Esophagus squamous epithelium (tissue), 5 donors: ENCODE measurements at places on chromosomes 6 and 20.

GRCh38 chr6:39378960-39379425 lies 56.5 kb upstream of the KCNK16 start:
- no peaks in the 10 kb centered on the region for H3K4me1 ChIP-seq
- H3K4me3 ChIP-seq, result no peak overlapping the region
- H3K27ac ChIP-seq, result no peak overlapping the region
- no peaks in the 10 kb centered on the region for H3K36me3 ChIP-seq
- no peaks in the 10 kb centered on the region for H3K27me3 ChIP-seq
- no peak for DNase-seq

DNA sequence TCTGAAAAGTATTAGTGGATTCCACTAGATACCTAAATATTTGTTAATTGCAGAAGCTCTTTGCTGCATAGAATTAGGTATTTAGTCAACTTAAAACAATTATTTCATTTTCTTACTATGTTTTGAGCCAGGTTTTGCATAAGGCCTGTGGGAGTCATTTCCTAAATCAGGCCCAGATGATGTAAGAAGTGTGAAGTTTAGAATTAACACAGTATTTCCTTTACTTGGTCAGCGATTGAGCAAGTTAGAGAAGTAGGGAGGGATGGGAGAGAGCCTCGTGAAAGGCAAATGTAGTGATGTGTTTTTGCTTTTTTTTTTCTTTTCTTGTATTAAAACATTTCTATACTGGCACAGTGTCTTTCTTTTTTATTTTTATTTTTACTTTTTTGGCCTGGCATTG lies 711.1 kb downstream of the HDGFL1 start:
- H3K36me3 ChIP-seq, result no peaks in the 10 kb centered on the region
- DNase-seq, result no peak
- H3K27me3 ChIP-seq, result no peaks in the 10 kb centered on the region
- no peak overlapping the region for H3K4me3 ChIP-seq
- H3K27ac ChIP-seq, result no peak overlapping the region

- no peak overlapping the region for H3K4me3 ChIP-seq
- no peak for DNase-seq
- H3K27me3 ChIP-seq, result no peaks in the 10 kb centered on the region
- H3K27ac ChIP-seq, result no peak overlapping the region
These were observed 184.9 kb downstream of the COL12A1 start for GRCh38 chr6:75020971-75021370.

GRCh38 chr6:80550281-80550680 lies 443.8 kb downstream of the BCKDHB start:
- no peak overlapping the region for H3K4me3 ChIP-seq
- H3K27me3 ChIP-seq, result no peaks in the 10 kb centered on the region
- H3K36me3 ChIP-seq, result no peaks in the 10 kb centered on the region
- DNase-seq, result no peak
- H3K4me1 ChIP-seq, result peaks cover 9% of the 10 kb centered on the region
- no peak overlapping the region for H3K27ac ChIP-seq

DNA sequence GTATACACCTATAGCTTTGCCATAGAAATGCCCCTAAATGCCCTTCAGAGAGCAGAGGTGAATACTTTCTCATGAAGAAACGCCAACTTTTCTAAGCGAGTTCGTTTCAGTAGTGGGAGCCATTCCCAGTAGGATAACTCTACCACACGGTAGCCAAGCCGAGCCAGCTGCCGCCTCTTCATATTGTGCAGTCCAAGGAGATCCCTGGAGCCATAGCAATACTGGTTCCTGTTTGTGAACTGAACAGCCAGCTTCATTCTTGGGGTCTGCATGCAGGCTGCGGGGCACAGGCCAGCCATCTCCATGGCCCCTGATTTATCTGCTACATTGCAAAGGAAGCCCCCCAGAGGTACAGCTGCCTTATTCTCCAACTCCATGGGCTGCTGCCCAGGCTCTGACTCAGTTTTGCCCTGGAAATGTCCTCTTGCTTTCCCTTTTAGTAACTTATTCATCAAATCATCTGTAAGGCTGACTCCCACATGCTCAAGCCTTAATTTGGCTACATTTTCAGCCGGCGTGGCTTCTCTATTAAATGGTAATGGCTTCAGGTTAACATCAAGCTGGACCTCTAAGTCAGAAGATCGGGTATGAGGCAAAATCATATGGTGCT lies 12.8 kb downstream of the FASTKD5 start:
- no peaks in the 10 kb centered on the region for H3K27me3 ChIP-seq
- DNase-seq, result no peak
- H3K4me1 ChIP-seq, result peaks cover 19% of the 10 kb centered on the region
- no peaks in the 10 kb centered on the region for H3K36me3 ChIP-seq
- no peak overlapping the region for H3K27ac ChIP-seq

GRCh38 chr6:69238067-69238466 lies 558.7 kb downstream of the LMBRD1 start:
- no peaks in the 10 kb centered on the region for H3K36me3 ChIP-seq
- H3K4me1 ChIP-seq, result no peaks in the 10 kb centered on the region
- no peak overlapping the region for H3K4me3 ChIP-seq
- no peaks in the 10 kb centered on the region for H3K27me3 ChIP-seq

- no peak overlapping the region for H3K27ac ChIP-seq
- no peaks in the 10 kb centered on the region for H3K36me3 ChIP-seq
- H3K4me1 ChIP-seq, result no peaks in the 10 kb centered on the region
- no peak for DNase-seq
- no peak overlapping the region for H3K4me3 ChIP-seq
- no peaks in the 10 kb centered on the region for H3K27me3 ChIP-seq
These were observed 124.5 kb downstream of the TAF4 start for GRCh38 chr20:61940976-61941720.

GRCh38 chr6:35079311-35080000 lies 61.7 kb downstream of the TCP11 start:
- peaks cover 15% of the 10 kb centered on the region for H3K4me1 ChIP-seq
- no peak for DNase-seq
- no peaks in the 10 kb centered on the region for H3K27me3 ChIP-seq
- H3K27ac ChIP-seq, result no peak overlapping the region
- H3K36me3 ChIP-seq, result peaks cover 35% of the 10 kb centered on the region
- no peak overlapping the region for H3K4me3 ChIP-seq

GRCh38 chr6:130760006-130760405 lies 67.2 kb upstream of the SMLR1 start:
- no peak overlapping the region for H3K4me3 ChIP-seq
- H3K4me1 ChIP-seq, result no peaks in the 10 kb centered on the region
- no peak overlapping the region for H3K27ac ChIP-seq

- no peak overlapping the region for H3K4me3 ChIP-seq
- no peaks in the 10 kb centered on the region for H3K27me3 ChIP-seq
- H3K4me1 ChIP-seq, result no peaks in the 10 kb centered on the region
- H3K27ac ChIP-seq, result no peak overlapping the region
- H3K36me3 ChIP-seq, result no peaks in the 10 kb centered on the region
- no peak for DNase-seq
These were observed 99.3 kb downstream of the SOBP start for GRCh38 chr6:107589199-107589598.

- H3K27me3 ChIP-seq, result no peaks in the 10 kb centered on the region
- H3K4me1 ChIP-seq, result no peaks in the 10 kb centered on the region
- no peaks in the 10 kb centered on the region for H3K36me3 ChIP-seq
- H3K27ac ChIP-seq, result no peak overlapping the region
- no peak overlapping the region for H3K4me3 ChIP-seq
- no peak for DNase-seq
These were observed 33.0 kb downstream of the FRMD1 start for GRCh38 chr6:168045706-168046620.

DNA sequence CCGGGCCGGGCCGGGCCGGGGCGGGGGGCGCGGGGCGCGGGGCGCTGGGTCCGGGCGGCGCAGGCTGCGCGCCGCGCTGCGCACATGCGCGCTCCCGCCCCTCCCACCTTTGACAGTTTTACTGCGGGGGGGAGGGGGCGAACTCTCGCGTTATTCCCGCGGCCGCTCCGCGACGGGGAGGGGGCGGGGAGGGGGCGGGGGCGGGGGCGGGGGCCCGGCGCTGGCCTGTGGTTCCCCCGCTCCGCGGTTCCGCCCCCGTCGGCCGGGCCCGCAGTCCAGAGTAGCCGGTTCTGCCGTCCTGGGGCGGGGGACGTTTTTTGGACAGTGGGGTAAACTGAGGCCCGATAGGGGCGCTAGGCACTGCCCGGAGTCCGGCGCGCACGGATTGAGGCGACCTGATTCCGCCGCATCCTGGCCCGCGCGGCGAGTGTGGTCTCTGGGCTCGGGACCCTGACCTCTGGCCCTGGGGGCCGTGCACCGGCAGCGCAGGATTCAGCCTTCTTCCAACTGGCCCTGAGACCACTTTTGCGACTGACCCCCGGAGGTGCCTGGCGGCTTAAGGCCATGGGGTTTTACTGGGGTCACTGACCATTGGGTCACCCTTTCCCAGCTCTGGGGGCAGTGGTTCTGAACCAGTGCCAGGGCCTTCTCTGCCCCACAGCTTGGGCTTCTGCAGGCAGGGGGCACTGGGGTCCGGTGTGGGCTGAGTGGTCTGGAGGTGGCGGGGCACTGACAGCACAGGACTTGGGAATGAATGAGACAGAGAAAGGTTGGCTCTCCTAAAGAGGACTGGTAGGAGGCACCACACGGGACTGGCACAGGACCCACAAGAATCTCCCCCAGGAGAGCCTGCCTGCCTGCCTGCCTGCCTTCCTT lies at the start of gene ZNF512B:
TSS of gene ZNF512B (minus strand) at position 93 of the 876 bp plus-strand sequence. CDS start 1,980 bp downstream, outside the sequence.
- H3K27ac ChIP-seq, result peak within 1 kb of the TSS; percentile 82
- no peak for DNase-seq
- H3K36me3 ChIP-seq, result peaks cover 28% of the 10 kb centered on the region
- H3K27me3 ChIP-seq, result no peaks in the 10 kb centered on the region
- peaks cover 23% of the 10 kb centered on the region for H3K4me1 ChIP-seq
- peak within 1 kb of the TSS; percentile 55 for H3K4me3 ChIP-seq

DNA sequence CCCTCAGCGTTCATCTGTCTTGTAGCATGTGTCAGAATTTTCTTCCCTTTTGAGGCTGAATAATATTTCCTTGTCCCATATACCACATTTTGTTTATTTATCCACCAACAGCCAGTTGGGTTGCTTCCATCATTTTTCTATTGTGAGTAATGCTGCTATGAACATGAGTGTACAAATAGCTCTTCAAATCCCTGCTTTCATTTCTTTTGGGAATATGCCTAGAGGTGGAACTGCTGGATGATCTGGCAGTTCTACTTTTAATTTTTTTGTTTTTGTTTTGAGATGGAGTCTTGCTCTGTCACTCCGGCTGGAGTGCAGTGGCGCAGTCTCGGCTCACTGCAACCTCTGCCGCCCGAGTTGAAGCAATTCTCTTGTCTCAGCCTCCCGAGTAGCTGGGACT lies 64.7 kb downstream of the SASH1 start:
- H3K27ac ChIP-seq, result peak overlapping the region; percentile 85
- H3K4me1 ChIP-seq, result peaks cover 14% of the 10 kb centered on the region
- no peaks in the 10 kb centered on the region for H3K27me3 ChIP-seq
- H3K4me3 ChIP-seq, result no peak overlapping the region
- DNase-seq, result no peak

GRCh38 chr6:35452183-35453090 lies at the start of gene FANCE:
TSS of gene FANCE (plus strand) at chr6:35452338. CDS start at chr6:35452546, 208 bp downstream.
- peak within 1 kb of the TSS; percentile 75 for H3K27ac ChIP-seq
- peak within 1 kb of the TSS; percentile 85 for H3K4me3 ChIP-seq
- DNase-seq, result peak; percentile 71
- no peaks in the 10 kb centered on the region for H3K27me3 ChIP-seq
- no peaks in the 10 kb centered on the region for H3K36me3 ChIP-seq
- H3K4me1 ChIP-seq, result peaks cover 58% of the 10 kb centered on the region

- no peaks in the 10 kb centered on the region for H3K27me3 ChIP-seq
- no peaks in the 10 kb centered on the region for H3K36me3 ChIP-seq
- no peak for DNase-seq
- no peaks in the 10 kb centered on the region for H3K4me1 ChIP-seq
- no peak overlapping the region for H3K4me3 ChIP-seq
These were observed 126.8 kb upstream of the TNFAIP3 start for GRCh38 chr6:137740091-137740755.

DNA sequence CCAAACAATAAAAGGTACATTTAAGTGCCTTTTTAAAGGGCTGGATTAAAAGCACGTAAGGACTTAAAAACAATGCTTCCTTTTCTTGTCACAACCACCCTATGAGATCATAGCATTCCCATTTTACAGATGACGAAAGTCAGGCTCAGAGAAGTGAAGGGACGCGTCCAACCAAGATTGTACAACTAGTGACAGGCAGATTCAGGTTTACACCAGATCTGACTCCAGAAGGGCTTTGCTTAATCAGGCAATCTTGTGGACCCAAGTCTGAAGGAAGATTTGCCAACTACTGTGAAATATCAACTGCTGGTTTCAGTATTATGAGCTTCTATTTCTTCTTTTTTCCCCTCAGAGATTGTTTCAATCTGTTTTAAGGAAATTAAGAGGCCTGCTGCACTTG lies 877 bp downstream of the ENPP4 start:
- peak overlapping the region; percentile 40 for H3K4me3 ChIP-seq
- no peak for DNase-seq
- no peaks in the 10 kb centered on the region for H3K27me3 ChIP-seq
- peaks cover 31% of the 10 kb centered on the region for H3K4me1 ChIP-seq
- no peaks in the 10 kb centered on the region for H3K36me3 ChIP-seq

DNA sequence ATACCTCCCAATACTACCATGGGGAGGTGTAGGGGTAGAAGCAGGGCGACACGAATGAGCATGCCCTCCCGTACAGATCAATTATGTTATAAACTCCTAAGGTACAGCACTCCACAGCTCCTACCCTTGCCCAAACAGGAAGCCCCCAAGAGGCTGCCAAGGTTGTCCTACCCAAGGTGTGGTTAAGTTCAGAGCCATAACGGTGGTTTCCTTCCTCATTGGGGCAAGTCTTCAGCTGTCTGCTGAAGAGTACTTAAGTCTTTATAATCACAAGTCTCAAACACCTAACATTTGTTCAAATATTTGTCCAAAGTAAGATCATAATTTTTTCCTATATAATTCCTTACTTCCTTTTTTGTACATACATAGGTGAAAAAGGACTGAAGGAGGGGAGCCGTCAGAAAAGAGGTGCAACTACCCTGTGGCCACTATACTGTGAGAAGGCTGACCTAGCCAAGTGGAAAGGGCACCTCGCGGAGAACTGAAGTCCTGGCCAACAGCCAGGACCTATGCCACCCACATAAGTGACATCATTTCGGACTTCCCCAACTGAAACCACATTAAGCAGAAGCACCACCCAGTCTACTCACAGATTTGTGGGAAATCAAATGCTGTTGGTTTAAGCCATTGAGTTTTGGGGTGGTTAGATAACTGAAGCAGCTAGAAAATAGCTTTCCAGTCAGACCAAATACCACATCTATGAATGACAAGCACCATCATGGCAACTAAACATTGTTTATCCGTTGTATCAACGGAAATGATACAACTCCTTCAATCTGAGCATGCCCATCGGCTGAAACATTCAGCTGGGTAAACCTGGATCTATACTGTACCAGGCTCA lies 2.9 kb upstream of the RAB22A start:
- no peak for DNase-seq
- no peak overlapping the region for H3K4me3 ChIP-seq
- H3K27me3 ChIP-seq, result no peaks in the 10 kb centered on the region

DNA sequence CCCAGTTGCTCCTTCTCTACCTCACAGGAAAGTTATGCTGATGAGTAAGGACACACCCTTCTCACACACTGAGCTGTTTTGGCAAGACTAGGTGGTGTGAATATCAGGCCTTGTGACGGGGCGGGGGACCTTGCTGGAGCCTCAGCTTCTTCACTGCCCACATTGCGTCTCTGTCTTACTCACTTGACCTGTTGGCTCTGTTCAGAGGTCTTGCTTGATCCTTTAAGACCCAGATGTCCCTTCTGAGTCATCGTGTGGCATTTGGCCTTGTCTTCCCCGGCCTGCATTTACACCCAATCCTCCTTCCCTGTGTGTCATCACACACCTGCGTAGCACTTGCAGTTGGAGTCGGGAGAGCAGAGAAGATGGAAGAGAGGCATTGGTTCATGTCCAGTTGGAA lies 8.3 kb upstream of the PRND start:
- DNase-seq, result no peak
- no peaks in the 10 kb centered on the region for H3K4me1 ChIP-seq
- no peaks in the 10 kb centered on the region for H3K36me3 ChIP-seq
- H3K4me3 ChIP-seq, result no peak overlapping the region
- no peak overlapping the region for H3K27ac ChIP-seq
